Brain (organoid and tissue), 16 donors: ENCODE measurements at places on chromosomes 16 and 17. TPM values are rescaled to one million over a fixed set of nuclear protein-coding genes. Genes with fewer than 3 reads are reported as not detected.

KIFC3 gene
- 78.3 TPM for polyA plus RNA-seq

DNA sequence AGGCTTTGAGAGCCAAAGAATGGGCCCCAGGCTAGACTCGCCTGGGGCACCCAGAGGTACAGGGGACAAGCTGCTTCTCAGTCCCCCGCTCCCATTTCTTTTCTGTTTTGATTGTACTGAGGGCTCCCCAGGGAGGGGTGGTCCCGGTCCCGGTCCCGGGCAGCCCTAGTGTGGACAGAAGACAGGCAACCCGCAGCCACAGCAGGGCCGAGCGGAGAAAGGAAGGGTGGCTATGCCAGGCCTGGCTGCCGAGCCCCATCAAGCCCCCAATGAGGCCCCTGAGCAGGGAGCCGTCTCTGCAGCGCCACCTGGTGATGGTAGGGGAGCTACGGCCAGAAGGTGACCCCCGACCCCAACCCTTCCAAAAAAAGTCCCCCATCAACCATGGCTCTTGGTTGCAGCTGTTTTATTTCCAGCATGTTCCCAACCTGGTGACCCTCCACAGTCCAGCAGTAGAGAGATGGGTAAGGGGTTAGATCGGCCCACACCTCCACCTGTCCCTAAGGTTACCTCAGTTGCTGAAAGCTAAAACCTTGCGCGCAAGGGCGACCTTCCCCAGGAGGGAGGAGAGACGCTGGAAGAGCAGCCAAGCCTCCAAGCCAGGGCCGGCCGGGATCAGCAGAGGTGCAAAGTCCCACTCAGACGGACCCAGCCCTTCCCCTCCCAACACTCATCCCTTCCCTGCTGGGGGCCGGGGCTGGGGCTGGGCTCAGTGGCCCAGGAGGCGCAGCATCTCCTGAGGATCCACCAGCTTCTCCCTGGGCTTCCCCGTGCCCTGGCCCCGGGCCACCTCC lies 2.6 kb upstream of the GRIN2C start:
- DNase-seq: peak; percentile 44

TMEM92 gene
- polyA plus RNA-seq: not detected

COL1A1 gene
- 11.2 TPM for polyA plus RNA-seq

- DNase-seq: no peak
Observed at GRCh38 chr16:57263541-57264351, 18.7 kb downstream of the ARL2BP start.

- DNase-seq: peak; percentile 16
Observed at GRCh38 chr17:81961087-81961511, at the start of gene NOTUM. TSS of gene NOTUM (minus strand) at chr17:81961187. CDS start at chr17:81960909, 278 bp downstream.

DNA sequence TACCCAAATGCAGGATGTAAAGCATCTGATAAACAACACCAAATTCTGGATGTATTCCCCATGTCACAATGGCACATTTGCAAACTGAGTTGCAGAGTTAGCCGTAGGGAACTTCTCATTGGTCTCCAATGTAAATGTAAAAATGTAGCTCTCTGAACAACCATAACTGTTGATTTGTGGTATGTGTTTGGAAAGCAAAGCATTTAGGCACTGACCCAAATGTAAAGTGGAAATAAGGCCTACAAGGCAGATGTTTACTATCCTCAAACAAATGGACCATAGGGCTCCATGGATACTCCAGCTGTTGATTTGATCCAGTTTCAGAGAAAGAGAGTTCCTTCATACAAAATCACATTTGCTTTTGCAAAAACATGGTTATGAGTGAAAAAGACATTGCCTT lies 223.0 kb upstream of the ELAC2 start:
- DNase-seq: peak; percentile 4
